Activated CD8-positive, alpha-beta T cell treated with anti-CD3 and anti-CD28 coated beads, Interleukin-2, amount 10 ng/mL, durations not matched to agents 7 days and 5 days (primary cell): ENCODE measurements at places on chromosomes 7 and 10. TPM values are rescaled to one million over a fixed set of nuclear protein-coding genes. Genes with fewer than 3 reads are reported as not detected.

DNA sequence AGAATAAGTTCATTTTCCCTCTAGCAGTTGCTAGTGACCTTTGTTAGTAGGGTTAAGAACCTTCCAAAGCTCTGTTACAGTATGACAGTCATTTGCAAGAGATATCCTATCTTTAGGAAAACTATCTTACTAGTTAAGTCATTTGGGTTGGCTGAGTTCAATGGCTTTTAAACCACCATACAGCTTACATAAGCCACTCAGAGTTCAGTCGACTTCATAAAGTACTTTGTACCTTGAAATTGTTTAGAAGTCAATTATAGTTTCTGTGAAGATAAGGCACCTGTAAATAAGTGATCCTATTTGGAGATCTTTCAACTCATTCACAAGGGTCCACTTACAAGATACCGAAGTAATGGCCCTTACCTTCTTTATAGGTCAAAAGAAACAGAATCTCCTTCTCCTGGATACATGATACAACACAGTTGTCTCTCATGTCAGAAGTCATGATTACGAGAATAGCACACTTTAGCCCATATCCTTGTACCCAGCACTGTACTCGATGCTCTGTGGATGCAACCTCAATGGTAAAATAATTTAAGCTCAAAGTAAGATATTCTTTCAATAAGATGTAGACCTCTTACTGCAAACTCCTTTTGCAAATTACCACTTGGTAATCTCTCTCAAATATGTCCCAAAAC lies 11.9 kb upstream of the ABCC2 start:
- H3K36me3 ChIP-seq = no peaks in the 10 kb centered on the region
- no peaks in the 10 kb centered on the region for H3K27me3 ChIP-seq
- H3K27ac ChIP-seq = no peak overlapping the region
- H3K4me3 ChIP-seq = no peak overlapping the region
- peaks cover 6% of the 10 kb centered on the region for H3K4me1 ChIP-seq

The TAS2R5 gene
- 0.63 TPM for total RNA-seq

DNA sequence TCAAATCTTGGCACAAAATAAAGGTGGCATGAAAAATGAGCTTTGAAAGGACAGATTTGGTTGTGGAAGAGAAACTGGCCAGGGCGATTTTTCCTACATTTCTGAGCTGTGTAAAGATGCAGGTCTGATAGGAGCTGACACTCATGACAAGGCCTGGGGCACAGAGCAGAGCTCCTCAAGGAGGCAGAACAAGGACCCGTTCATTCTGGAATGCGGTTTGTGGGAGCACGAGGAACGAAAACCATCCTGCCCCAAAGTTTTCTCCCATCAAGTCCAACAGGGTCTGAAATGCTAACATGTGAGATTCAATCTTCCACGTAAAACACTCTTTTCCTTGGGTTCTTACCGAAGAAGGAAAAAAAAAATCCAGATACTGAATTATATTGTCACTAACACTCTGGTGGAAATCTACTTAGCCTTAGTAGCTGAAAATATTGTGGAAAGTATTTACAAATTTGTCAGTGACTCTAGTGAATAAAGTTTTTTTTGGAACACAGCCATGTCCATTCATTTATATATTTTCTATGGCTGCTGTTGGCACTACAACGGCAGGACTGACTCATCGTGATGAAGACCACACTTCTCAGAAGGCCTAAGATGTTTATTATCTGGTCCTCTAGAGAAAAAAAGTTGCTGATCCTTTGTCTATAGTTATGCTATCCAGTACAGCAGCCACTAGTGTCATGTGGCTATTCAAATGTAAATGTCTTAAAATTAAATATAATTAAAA lies 215.7 kb downstream of the BAMBI start:
- H3K27me3 ChIP-seq = no peaks in the 10 kb centered on the region
- no peak overlapping the region for H3K27ac ChIP-seq
- no peaks in the 10 kb centered on the region for H3K4me1 ChIP-seq
- H3K36me3 ChIP-seq = no peaks in the 10 kb centered on the region
- no peak for DNase-seq
- H3K4me3 ChIP-seq = no peak overlapping the region

The LANCL2 gene
- 8.5 TPM for total RNA-seq

The MRLN gene
- total RNA-seq = not detected

The ADRB1 gene
- total RNA-seq = 0.29 TPM

DNA sequence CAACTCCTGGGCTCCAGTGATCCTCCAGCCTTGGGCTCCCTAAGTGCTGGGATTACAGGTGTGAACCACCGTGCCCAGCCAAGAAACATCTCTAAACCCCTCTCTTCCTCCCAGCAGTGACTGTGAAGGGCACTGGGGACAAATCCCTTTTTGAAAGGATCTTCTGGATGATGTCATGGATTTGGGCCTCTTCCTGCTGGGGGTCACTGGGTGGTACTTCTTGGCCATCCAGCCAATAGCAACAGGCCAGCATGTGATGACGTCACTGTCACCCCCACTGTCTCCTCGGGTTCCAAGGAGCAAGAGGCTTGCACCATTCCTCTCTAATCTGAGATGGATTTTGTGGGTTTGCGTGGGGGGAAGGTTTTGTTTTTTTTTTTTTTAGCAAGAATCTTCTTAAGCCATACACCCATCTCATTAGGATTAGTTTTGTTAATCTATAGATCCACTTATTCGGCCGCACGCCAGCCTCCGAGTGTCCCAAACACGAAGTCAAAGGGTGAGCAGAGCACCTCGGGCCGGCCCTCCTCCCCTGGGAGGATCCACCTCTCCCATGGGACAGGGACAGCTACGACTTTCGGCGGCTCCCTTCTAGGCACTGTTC lies 29.4 kb upstream of the TNRC18 start:
- peaks cover 3% of the 10 kb centered on the region for H3K4me1 ChIP-seq
- H3K4me3 ChIP-seq = no peak overlapping the region

DNA sequence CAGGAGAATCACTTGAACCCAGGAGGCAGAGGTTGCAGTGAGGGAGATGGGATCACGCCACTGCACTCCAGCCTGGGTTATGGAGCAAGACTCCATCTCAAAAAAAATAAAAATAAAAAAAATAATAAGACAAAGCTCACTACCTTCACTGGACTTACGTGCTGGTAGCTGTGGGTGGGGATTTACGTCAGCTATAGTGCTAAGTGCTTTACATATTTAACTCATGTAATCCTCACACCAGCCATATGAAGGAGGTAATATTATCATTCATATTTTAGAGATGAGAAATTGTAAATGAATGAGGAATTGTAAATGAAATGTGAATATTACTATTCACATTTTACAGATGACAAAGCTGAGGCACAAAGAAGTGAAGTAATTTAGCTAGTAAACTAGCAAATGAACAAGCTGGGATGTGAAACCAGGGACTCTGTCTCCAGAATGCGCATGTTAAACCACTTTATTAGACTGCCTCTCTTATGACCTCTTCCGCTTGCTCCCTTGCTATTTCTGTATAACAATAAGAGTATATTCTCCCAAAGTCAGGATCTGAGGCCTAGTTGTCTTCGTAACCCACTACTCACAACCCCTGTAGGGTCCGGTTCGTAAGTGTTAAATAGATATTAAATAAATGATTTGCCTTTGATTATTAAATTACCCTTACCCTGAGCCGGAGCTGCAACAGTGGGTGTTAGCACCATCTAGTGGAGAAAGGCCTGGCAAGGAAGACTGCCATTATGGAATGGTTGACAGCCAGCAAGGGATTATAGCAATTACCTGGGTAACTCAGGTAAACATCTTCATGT lies 70.2 kb downstream of the HTR7 start:
- DNase-seq = peak; percentile 22
- peaks cover 8% of the 10 kb centered on the region for H3K4me1 ChIP-seq
- H3K4me3 ChIP-seq = no peak overlapping the region
- H3K36me3 ChIP-seq = no peaks in the 10 kb centered on the region
- peaks cover 4% of the 10 kb centered on the region for H3K27me3 ChIP-seq

GRCh38 chr10:33248638-33249037 lies 85.8 kb downstream of the NRP1 start:
- no peak overlapping the region for H3K4me3 ChIP-seq
- no peak overlapping the region for H3K27ac ChIP-seq
- H3K27me3 ChIP-seq = peaks cover 12% of the 10 kb centered on the region
- H3K36me3 ChIP-seq = no peaks in the 10 kb centered on the region

GRCh38 chr10:118809357-118810220 lies 54.8 kb upstream of the CACUL1 start:
- no peak overlapping the region for H3K4me3 ChIP-seq
- H3K36me3 ChIP-seq = no peaks in the 10 kb centered on the region
- H3K4me1 ChIP-seq = no peaks in the 10 kb centered on the region

DNA sequence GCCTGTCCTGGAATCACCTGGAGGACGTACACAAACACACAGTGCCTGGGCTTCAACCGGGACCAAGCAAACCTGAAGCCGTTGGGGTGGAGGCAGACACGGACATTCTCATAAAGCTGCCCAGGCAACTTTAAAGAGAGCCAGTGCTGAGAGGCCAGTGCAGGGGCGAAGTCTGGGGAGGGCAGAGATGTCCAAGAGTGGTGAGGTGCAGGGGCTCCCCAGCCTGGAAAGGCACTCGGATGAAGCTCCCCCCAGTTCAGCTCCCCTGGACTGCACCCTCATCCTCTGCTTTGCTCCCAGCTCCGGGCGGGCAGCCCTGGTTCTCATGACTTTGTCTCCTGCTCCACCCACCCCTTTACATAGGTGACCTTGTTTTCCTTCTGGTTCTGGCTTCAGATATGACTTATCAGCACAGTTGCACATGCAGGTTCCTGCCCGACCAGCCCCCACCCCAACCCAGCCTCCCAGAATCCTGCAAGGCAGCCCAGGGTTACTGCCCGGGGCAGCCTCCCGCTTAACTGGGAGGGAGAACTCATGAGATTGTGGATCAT lies 60.8 kb upstream of the EEPD1 start:
- DNase-seq = no peak
- no peaks in the 10 kb centered on the region for H3K4me1 ChIP-seq
- no peak overlapping the region for H3K4me3 ChIP-seq
- no peaks in the 10 kb centered on the region for H3K27me3 ChIP-seq
- no peaks in the 10 kb centered on the region for H3K36me3 ChIP-seq

DNA sequence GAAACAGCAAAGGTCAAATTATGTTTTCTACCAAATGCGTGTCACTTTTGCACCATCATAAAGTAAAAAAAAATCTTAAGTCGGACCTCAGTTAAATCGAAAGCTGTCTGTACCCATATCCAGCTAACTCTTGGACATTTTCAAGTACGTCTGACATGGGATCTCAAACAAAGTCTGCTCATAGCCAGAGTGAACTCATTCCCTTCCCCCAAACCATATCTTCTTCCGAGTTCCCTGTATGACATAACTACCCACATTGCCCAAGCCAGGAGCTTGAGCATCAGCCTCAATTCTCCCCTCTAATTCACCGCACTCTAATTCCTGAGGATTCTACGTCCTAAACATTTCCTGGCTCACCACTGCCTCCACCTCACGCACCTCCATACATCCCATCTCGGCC lies 44.8 kb upstream of the TARP start:
- H3K27ac ChIP-seq = peak overlapping the region; percentile 76
- no peaks in the 10 kb centered on the region for H3K36me3 ChIP-seq
- peaks cover 55% of the 10 kb centered on the region for H3K4me1 ChIP-seq
- H3K27me3 ChIP-seq = no peaks in the 10 kb centered on the region
- DNase-seq = no peak

- H3K36me3 ChIP-seq = no peaks in the 10 kb centered on the region
- DNase-seq = no peak
- peaks cover 7% of the 10 kb centered on the region for H3K4me1 ChIP-seq
- peaks cover 4% of the 10 kb centered on the region for H3K27me3 ChIP-seq
- H3K4me3 ChIP-seq = no peak overlapping the region
- no peak overlapping the region for H3K27ac ChIP-seq
Measured at GRCh38 chr10:114372995-114373394, 31.3 kb downstream of the AFAP1L2 start.

- no peak overlapping the region for H3K4me3 ChIP-seq
- DNase-seq = no peak
- peaks cover 3% of the 10 kb centered on the region for H3K27me3 ChIP-seq
- H3K4me1 ChIP-seq = no peaks in the 10 kb centered on the region
- H3K27ac ChIP-seq = no peak overlapping the region
- no peaks in the 10 kb centered on the region for H3K36me3 ChIP-seq
Measured at GRCh38 chr10:68247931-68248330, 16.0 kb upstream of the ATOH7 start.

- H3K4me1 ChIP-seq = peaks cover 3% of the 10 kb centered on the region
- peaks cover 6% of the 10 kb centered on the region for H3K27me3 ChIP-seq
- no peak overlapping the region for H3K27ac ChIP-seq
- no peak for DNase-seq
Measured at GRCh38 chr10:132869621-132870020, 72.7 kb downstream of the CFAP46 start.

GRCh38 chr7:32289651-32290414 lies 200.3 kb downstream of the LSM5 start:
- no peak overlapping the region for H3K4me3 ChIP-seq
- no peak for DNase-seq

DNA sequence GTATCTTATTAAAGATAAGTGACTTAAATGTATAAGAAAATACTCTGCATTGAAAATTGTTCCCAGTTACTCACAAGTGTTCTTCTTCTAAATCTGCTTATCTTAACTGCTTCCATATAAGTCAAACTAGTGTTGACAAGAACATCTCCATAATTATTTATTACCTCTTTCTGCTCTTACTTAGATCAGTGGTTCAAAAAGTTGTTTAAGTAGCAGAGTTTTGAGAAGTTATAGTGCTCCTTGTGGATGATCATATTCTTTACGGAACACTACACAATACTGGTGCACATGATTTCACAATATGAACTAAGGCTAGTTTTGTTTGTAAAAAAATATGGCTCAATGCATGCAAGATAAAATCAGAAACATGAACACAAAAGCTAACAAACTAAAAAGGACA lies 168.4 kb downstream of the SEMA3D start:
- H3K4me1 ChIP-seq = no peaks in the 10 kb centered on the region
- no peak for DNase-seq
- no peak overlapping the region for H3K27ac ChIP-seq
- no peaks in the 10 kb centered on the region for H3K36me3 ChIP-seq

DNA sequence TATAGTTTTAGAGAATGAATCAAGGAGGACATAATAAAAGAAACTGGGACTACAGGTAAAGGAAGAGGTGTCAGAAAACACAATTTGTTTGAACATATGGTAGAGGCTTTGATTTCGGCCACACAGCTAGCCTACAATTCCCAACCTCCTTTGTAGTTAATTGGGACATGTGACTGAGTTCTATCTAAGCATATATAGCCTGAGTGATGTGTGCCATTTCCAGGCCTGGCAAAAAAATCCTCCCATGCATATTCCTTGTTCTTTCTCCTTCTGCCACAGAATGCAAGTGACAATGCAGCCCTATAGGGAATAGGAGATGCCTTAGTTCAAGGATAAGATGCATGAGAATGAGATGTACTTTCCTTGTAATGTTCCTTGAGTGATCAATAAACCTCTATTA lies 590.7 kb upstream of the STEAP1 start:
- H3K36me3 ChIP-seq = no peaks in the 10 kb centered on the region
- DNase-seq = no peak
- no peak overlapping the region for H3K27ac ChIP-seq

DNA sequence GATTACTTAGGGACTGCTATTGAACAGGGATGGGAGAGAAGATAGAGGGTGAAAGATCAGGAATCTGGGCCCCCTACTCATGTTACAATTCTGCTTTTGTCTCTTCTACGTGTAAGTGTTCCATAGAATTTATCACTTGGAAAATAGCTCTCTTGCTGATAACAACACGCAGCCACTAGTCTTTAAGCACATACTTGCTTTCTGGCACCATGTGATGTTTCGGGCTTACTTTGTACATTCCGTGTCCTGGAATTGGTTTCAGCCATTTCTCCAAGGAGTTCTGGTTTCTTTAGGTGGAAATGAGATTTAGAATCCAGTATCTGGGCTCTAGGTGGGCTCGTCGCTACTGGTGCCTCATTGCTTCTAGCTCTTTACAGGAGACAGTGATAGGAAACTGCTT lies 59.7 kb downstream of the TFAM start:
- no peak overlapping the region for H3K4me3 ChIP-seq
- no peak for DNase-seq
- peaks cover 5% of the 10 kb centered on the region for H3K27me3 ChIP-seq
